ENCODE measurements at places on chromosomes 7 and 10. TPM values are rescaled to one million over a fixed set of nuclear protein-coding genes. Genes with fewer than 3 reads are reported as not detected.

Gene KCNIP2
- 3.2 TPM for total RNA-seq

Gene MNX1
- total RNA-seq: not detected

Gene CXCL12
- total RNA-seq: 5.3 TPM

GRCh38 chr7:87411186-87411585 is 64.3 kb downstream of the ABCB4 start:
- DNase-seq: no peak

GRCh38 chr10:98901441-98902110 is 334.1 kb downstream of the HPSE2 start:
- no peak for DNase-seq

Data from upper lobe of left lung (tissue), 6 donors.